Small intestine (tissue), 16 donors: ENCODE measurements at places on chromosomes 5 and 9. TPM values are rescaled to one million over a fixed set of nuclear protein-coding genes. Genes with fewer than 3 reads are reported as not detected.

The SUSD3 gene
- polyA plus RNA-seq = 3.7 TPM

The OGN gene
- 6.7 TPM for polyA plus RNA-seq

The PCDH12 gene
- 5.1 TPM for polyA plus RNA-seq

The OBP2B gene
- polyA plus RNA-seq = not detected

The HRCT1 gene
- polyA plus RNA-seq = 7.8 TPM

The LCN12 gene
- polyA plus RNA-seq = not detected

DNA sequence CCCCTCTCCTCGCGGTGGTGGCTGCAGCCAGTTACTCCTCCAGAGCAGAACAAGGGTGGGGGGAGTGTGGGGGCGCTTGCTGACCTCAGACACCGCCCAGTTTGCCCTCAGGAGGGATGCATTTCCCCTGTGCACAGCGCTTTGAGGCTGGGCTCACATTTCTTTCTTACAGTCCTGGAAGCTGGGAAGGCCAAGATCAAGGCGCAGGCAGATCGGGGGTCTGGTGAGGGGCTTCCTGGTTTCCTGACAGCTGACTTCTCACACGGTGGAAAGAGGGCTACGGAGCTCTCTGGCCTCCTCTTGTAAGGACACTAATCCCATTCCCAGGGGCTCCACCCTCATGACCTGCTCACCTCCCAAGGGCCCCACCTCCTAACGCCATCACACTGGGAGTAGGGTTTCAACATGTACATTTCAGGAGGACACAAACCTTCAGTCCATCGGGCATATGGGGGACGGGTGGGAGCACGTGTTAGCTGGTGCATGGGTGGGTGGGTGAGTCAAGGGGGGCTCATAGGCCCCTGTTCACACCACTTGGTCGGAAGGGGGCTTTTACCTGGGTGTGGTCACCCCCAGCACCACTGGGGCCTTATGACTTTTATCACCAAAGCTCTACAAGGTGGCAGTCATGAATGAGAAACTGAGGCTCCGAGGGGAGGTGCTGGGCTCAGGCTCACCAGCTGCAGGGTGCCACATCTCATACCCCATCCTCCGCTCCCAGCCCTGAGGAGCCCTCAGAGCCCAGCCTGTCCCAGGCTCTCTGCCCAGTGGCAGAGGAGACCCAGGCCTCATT lies 7.7 kb upstream of the SCGB3A1 start:
- no peaks in the 10 kb centered on the region for H3K27me3 ChIP-seq
- DNase-seq = no peak
- no peak overlapping the region for H3K27ac ChIP-seq
- H3K4me3 ChIP-seq = no peak overlapping the region
- H3K4me1 ChIP-seq = no peaks in the 10 kb centered on the region

DNA sequence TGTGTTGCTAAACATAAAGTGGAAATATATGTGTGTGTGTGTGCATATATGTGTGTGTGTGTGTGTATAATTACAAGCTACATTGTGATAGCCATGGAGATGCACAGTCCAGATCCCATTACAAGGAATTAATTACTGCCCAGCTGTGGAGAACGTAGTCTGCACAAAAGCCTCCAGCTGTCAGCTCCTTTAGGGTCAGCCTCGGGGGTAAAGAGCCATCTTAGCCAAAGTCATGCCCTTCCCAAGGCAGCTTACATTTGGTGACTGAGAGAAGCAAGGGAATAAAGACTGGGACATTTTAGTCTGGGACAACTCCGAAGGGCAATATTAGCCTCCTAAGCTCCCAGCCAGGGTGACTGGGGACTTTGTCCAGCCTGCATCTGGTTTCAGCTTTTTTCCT lies 21.9 kb upstream of the FOCAD start:
- no peaks in the 10 kb centered on the region for H3K4me1 ChIP-seq
- H3K27ac ChIP-seq = no peak overlapping the region
- H3K27me3 ChIP-seq = no peaks in the 10 kb centered on the region
- no peak for DNase-seq
- no peaks in the 10 kb centered on the region for H3K36me3 ChIP-seq

- no peak overlapping the region for H3K4me3 ChIP-seq
- H3K27ac ChIP-seq = no peak overlapping the region
- no peak for DNase-seq
- no peaks in the 10 kb centered on the region for H3K36me3 ChIP-seq
Observed at GRCh38 chr5:171081319-171081718, 219.5 kb downstream of the RANBP17 start.

- no peaks in the 10 kb centered on the region for H3K4me1 ChIP-seq
- no peaks in the 10 kb centered on the region for H3K36me3 ChIP-seq
- H3K27me3 ChIP-seq = no peaks in the 10 kb centered on the region
- no peak overlapping the region for H3K4me3 ChIP-seq
- no peak overlapping the region for H3K27ac ChIP-seq
- DNase-seq = no peak
Observed at GRCh38 chr9:121996783-121997182, 96.3 kb downstream of the TTLL11 start.

GRCh38 chr5:127019928-127020327 lies 10.4 kb downstream of the MARCHF3 start:
- DNase-seq = no peak
- no peak overlapping the region for H3K4me3 ChIP-seq
- no peaks in the 10 kb centered on the region for H3K27me3 ChIP-seq
- H3K4me1 ChIP-seq = no peaks in the 10 kb centered on the region

GRCh38 chr5:32754284-32754683 lies 43.2 kb downstream of the NPR3 start:
- no peak overlapping the region for H3K27ac ChIP-seq
- no peaks in the 10 kb centered on the region for H3K27me3 ChIP-seq
- H3K36me3 ChIP-seq = no peaks in the 10 kb centered on the region
- DNase-seq = no peak
- H3K4me3 ChIP-seq = no peak overlapping the region

DNA sequence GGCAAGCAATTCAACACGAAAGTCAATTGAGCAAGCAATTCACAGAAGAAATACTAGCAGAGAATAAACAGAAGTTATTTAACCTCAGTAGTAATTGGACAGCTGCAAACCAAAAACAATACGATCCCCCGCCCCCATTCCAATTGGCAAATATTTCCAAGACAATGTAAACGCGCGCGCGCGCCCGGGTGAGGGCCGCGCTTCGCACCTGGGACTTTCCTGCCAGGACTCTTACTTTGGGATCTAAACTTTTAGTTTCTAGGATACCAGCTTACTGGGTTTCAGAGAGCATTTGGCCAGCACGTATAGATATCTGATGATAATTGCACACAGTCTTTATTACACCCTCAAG lies 8.6 kb downstream of the RUFY1 start:
- no peaks in the 10 kb centered on the region for H3K27me3 ChIP-seq
- H3K4me1 ChIP-seq = peaks cover 5% of the 10 kb centered on the region
- H3K36me3 ChIP-seq = peaks cover 9% of the 10 kb centered on the region
- H3K4me3 ChIP-seq = peak overlapping the region; percentile 47
- DNase-seq = peak; percentile 53

- no peak overlapping the region for H3K4me3 ChIP-seq
- no peak overlapping the region for H3K27ac ChIP-seq
- no peaks in the 10 kb centered on the region for H3K27me3 ChIP-seq
- H3K4me1 ChIP-seq = no peaks in the 10 kb centered on the region
- no peaks in the 10 kb centered on the region for H3K36me3 ChIP-seq
Observed at GRCh38 chr9:27799326-27799725, 226.0 kb upstream of the C9orf72 start.

GRCh38 chr5:78280261-78280660 lies 14.2 kb downstream of the AP3B1 start:
- H3K4me3 ChIP-seq = no peak overlapping the region
- H3K36me3 ChIP-seq = peaks cover 4% of the 10 kb centered on the region
- H3K4me1 ChIP-seq = peaks cover 2% of the 10 kb centered on the region
- H3K27ac ChIP-seq = no peak overlapping the region

DNA sequence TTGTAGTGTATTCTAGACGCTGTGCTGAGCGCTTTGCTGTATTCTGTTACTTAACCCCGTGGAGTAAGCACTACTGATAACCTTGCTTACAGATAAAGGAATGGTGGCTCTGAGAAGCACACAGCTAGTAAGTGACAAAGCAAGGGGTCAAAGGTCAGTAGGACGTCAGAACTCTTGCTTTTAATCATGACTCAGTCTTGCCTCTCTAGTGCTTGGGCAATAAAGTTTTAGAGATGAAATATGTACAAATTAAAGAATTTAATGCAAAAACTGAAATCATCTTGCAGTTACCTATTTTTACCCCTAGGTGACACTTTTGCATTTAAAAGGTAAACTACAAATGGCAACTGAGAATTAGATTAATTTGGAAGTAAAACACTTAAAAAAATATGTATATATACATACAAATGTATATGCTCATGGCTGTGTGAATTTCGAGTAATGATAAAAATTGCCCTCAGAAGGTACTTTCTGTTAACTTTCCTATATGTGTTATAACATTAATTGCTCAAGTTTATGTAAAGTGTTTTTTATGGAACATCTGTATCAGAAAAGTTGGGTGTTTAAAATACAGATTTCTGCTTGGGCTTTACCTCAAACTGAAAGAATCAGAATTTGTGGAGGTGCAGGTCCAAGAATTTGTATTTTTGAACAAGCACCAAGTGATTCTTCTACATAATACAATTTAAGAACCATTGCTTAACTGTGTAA lies 175.1 kb upstream of the DAB2 start:
- no peaks in the 10 kb centered on the region for H3K27me3 ChIP-seq
- no peak overlapping the region for H3K27ac ChIP-seq
- H3K4me1 ChIP-seq = no peaks in the 10 kb centered on the region
- H3K4me3 ChIP-seq = no peak overlapping the region
- H3K36me3 ChIP-seq = no peaks in the 10 kb centered on the region

- no peaks in the 10 kb centered on the region for H3K4me1 ChIP-seq
- H3K27ac ChIP-seq = no peak overlapping the region
- no peaks in the 10 kb centered on the region for H3K27me3 ChIP-seq
- H3K4me3 ChIP-seq = no peak overlapping the region
- DNase-seq = no peak
Observed at GRCh38 chr5:22319798-22320197, 533.3 kb downstream of the CDH12 start.

DNA sequence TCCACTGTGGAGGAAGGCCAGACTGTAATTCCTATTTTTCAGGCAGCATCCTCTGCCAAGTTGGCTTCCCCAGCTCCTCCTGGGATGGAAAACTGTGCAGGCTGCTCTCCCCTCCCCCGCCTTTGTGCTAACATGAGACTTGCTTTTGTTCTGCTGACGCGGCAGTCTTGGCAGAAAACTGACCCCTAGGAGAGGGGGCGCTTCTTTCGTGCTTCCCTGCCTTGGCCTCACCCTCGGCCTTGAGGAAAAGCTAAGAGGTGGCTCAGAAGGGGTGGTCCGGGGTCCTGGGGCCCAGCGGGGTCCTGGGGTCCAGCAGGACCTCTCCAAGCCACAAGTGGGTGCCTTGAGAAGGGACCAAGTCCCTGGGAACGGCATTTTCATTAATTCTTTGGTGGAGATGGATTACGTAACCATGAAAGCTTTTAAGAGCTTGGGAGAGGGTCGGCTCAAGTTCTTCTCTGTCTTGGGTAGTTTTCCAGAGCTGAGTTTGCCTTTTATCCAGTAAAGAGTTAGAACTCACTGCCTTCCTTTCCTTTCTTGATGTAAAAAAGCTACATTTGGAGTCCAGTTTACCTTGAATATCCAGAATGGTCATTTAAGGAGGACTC lies 51.0 kb downstream of the SH3PXD2B start:
- H3K4me3 ChIP-seq = no peak overlapping the region
- no peaks in the 10 kb centered on the region for H3K4me1 ChIP-seq
- no peaks in the 10 kb centered on the region for H3K36me3 ChIP-seq
- H3K27me3 ChIP-seq = no peaks in the 10 kb centered on the region
- no peak overlapping the region for H3K27ac ChIP-seq

GRCh38 chr5:141496038-141496437 lies 7.2 kb downstream of the PCDHGC5 start:
- DNase-seq = no peak
- H3K4me3 ChIP-seq = no peak overlapping the region
- H3K4me1 ChIP-seq = no peaks in the 10 kb centered on the region

- no peak overlapping the region for H3K4me3 ChIP-seq
- no peaks in the 10 kb centered on the region for H3K36me3 ChIP-seq
- no peaks in the 10 kb centered on the region for H3K27me3 ChIP-seq
Observed at GRCh38 chr5:79809743-79810142, 120.1 kb downstream of the CMYA5 start.

GRCh38 chr5:136086783-136087566 lies 45.7 kb upstream of the SMAD5 start:
- H3K4me3 ChIP-seq = no peak overlapping the region
- no peak overlapping the region for H3K27ac ChIP-seq
- H3K27me3 ChIP-seq = no peaks in the 10 kb centered on the region
- no peak for DNase-seq
- no peaks in the 10 kb centered on the region for H3K36me3 ChIP-seq
- peaks cover 2% of the 10 kb centered on the region for H3K4me1 ChIP-seq

DNA sequence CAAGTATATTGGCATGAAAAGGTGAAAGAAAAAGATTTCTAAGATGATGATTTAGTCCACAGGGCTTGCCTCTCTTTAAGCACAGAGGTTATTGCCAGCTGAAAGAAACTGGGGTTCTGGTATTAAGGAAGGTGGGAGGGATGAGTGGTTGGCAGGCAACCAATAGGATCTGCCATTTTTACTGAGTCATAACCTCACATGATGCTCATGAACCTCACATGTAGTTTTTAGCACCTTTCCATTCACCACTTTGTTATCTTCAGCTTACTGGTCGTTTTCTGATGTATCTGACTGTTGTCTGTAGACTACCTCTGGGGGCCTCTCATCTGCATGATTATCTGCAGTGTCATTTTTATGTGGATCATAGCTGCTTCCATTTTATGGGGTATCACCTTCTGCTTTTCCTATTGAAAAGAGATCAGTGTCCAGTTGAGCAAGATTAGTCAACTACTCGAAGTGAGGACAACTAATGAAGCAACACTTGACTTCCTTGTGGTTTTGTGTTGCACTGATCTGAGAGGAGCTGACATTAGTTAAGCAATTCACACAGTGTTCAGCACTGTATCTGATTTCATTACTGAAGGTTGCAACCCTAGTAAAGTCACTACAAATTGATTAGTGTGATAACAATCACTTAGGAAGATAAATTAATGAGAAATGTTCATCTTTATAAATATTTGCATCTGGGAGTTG lies 186.3 kb downstream of the SGCD start:
- H3K36me3 ChIP-seq = no peaks in the 10 kb centered on the region
- no peak overlapping the region for H3K4me3 ChIP-seq
- H3K27me3 ChIP-seq = no peaks in the 10 kb centered on the region
- no peaks in the 10 kb centered on the region for H3K4me1 ChIP-seq
- no peak overlapping the region for H3K27ac ChIP-seq
